ENCODE measurements at places on chromosomes 6 and 20.

DNA sequence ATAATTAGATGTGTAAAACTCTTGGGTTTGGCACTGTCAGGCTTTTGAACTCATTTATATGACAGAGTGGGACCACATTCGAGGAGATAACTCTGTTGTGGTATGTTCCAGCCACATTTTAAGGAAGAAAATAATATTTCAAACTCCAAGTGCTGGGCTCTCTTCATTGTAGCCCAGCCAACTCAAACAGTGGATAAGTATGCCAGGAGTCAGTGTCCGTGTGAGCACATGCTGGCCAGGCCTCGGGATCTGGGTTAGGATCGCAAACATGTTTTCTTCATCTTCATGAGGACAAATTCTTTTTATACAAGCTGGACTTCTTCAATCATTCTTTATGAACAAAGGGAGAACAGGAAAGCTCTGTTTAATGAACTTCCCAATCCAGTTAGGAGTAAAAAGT, 497.5 kb downstream of the MAFB start:
- no peaks in the 10 kb centered on the region for H3K36me3 ChIP-seq
- no peak overlapping the region for H3K27ac ChIP-seq
- no peak for DNase-seq

- H3K4me1 ChIP-seq: peaks cover 9% of the 10 kb centered on the region
- 0 out of 2 replicates have a peak overlapping the region, but pooled peaks have one; percentile 4 for H3K27ac ChIP-seq
- no peaks in the 10 kb centered on the region for H3K36me3 ChIP-seq
- peak overlapping the region; percentile 50 for H3K4me3 ChIP-seq
- peak; percentile 73 for DNase-seq
- H3K27me3 ChIP-seq: no peaks in the 10 kb centered on the region
These were observed 106.3 kb upstream of the NXT1 start for GRCh38 chr20:23244156-23244915.

DNA sequence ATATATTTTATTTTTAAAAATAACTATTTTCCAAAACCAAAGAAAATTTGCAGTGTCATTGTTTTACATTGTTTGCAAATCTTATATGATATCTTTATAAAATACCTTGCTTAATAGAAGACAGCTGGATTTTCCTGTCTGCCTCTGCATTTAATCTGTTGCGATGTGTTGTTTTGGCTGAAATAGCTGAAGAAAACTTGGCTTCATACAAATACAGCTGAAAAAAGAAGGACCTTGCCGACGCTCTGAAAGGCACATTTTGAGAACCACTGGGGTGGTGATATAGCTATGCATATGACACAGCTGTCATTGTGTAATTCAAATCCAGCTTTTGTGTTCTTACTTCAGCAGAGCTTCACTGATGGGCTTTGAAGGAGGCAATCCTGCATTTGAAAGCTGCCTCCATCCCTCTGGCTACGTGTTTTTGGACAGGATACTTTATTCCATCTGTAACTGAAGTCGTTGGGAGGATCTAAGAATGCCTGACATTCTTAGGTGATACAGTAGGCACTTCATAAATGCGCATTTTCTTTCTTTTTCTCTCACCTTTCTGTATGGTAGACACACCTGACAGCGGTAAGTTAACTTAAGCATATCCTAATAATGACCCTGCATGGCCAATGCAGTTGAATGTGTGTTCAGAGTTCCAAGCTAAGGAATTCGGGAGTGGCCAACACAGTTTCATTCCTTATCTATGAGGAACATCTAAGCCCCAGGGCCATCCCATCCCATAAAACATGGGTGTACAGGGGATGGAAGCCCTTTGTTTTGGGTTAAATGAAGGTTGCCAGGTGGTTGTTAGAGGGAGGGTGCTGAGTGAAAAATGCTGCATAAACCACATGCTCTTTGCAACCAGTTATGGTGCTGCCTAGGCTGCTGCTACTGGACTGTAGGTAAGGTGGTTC, 213.0 kb downstream of the TFAP2A start:
- H3K4me1 ChIP-seq: no peaks in the 10 kb centered on the region
- no peaks in the 10 kb centered on the region for H3K27me3 ChIP-seq
- H3K36me3 ChIP-seq: no peaks in the 10 kb centered on the region
- DNase-seq: no peak

- H3K27me3 ChIP-seq: no peaks in the 10 kb centered on the region
- no peak overlapping the region for H3K27ac ChIP-seq
- H3K4me1 ChIP-seq: no peaks in the 10 kb centered on the region
- no peak overlapping the region for H3K4me3 ChIP-seq
- no peaks in the 10 kb centered on the region for H3K36me3 ChIP-seq
These were observed 476.9 kb downstream of the KHDRBS2 start for GRCh38 chr6:61809004-61809595.

DNA sequence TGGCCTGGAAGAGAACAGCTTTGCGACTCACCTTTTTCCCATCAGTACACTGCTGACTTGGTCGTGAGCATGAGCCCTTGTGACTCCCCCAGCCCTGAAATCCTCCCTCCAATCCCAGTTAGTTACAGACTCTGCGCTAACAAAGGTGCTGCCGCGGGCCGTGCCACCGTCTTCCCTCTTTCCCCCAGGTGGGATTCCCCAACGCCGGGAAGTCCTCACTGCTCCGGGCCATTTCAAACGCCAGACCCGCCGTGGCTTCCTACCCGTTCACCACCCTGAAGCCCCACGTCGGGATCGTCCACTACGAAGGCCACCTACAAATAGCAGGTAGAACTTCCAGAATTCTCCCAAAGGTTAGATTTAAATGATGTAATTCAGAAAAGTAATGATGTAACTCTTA, 16.1 kb downstream of the MTG2 start:
- peaks cover 25% of the 10 kb centered on the region for H3K36me3 ChIP-seq
- no peaks in the 10 kb centered on the region for H3K27me3 ChIP-seq
- no peak overlapping the region for H3K4me3 ChIP-seq

DNA sequence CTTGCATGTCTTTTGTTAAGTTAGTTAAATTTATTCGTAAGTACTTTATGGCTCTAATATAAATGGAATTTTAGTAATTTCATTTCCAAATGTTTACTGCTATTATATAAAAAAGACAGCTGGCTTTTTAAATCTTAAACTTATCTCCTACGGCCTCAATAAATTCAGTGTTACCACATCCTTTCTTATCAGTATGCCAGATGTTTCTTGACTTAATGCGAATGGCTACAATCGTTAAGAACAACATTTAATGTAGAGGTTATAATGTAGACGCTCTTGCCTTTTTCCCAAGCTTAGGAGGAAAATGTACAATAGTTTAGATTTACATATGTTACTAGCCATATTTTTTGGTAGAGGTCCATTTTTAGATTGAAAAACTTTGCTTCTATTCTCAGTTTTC, 659.4 kb downstream of the TENT5A start:
- H3K4me3 ChIP-seq: no peak overlapping the region
- no peak overlapping the region for H3K27ac ChIP-seq
- no peak for DNase-seq
- H3K4me1 ChIP-seq: no peaks in the 10 kb centered on the region
- no peaks in the 10 kb centered on the region for H3K27me3 ChIP-seq

DNA sequence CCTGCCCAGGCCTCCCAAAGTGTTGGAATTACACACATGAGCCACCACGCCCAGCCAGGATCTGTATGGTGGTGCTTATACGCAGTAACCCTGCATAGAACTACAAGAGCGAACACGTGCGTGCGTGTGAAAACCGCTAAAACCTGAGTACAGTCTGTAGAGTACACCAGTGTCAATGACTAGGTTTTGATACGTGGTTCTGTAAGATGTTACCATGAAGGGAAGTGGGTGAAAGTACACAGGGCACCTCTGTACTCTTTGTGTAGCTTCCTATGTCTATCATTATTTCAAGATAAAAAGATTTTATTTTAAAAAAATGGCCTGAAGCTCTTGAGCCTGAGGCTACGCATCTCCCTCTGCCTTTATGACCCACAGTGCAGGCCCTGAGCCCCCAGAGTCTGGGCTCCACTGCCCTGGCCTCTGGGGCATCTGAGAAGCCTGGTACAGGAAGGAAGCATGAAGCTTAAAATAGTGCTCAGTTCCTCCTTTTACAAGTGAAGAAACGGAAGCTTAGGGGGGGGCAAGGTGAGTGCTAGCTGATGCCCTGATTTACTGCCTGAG, 21.6 kb downstream of the LY86 start:
- no peaks in the 10 kb centered on the region for H3K4me1 ChIP-seq
- H3K4me3 ChIP-seq: no peak overlapping the region
- H3K36me3 ChIP-seq: no peaks in the 10 kb centered on the region
- H3K27ac ChIP-seq: no peak overlapping the region

GRCh38 chr20:5133998-5134397, 7.2 kb downstream of the CDS2 start:
- DNase-seq: no peak
- no peak overlapping the region for H3K27ac ChIP-seq
- no peaks in the 10 kb centered on the region for H3K36me3 ChIP-seq
- no peaks in the 10 kb centered on the region for H3K27me3 ChIP-seq

Data from GM23248 (cell line).